Activated CD4-positive, CD25-positive, alpha-beta regulatory T cell treated with anti-CD3 and anti-CD28 coated beads, Interleukin-2, amount 50 U/mL, for 16 hours (primary cell): ENCODE measurements at places on chromosomes 12 and 14.

GRCh38 chr12:48717252-48717695 is 767 bp upstream of the CCNT1 start:
- no peak for DNase-seq

DNA sequence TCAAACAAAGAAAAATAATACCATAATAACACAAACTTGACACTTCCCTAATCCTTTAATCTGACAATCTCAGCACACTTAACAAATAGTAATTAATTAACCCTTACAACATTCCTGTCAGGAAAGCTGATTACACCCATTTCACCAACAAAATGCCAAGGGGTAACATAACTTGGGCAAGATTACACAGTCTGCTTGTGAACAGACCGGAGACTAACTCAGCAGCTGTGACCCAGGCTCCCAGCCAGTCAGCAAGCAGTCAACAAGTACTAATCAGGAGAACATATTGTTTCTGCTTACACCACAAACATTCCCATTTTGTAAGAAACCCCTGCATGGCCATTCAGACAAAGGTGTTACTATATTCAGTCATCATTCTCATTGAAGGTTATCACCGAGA is 592.5 kb upstream of the FLRT2 start:
- no peak for DNase-seq

- no peak for DNase-seq
Observed at GRCh38 chr14:96582411-96582961, 80.3 kb downstream of the PAPOLA start.

DNA sequence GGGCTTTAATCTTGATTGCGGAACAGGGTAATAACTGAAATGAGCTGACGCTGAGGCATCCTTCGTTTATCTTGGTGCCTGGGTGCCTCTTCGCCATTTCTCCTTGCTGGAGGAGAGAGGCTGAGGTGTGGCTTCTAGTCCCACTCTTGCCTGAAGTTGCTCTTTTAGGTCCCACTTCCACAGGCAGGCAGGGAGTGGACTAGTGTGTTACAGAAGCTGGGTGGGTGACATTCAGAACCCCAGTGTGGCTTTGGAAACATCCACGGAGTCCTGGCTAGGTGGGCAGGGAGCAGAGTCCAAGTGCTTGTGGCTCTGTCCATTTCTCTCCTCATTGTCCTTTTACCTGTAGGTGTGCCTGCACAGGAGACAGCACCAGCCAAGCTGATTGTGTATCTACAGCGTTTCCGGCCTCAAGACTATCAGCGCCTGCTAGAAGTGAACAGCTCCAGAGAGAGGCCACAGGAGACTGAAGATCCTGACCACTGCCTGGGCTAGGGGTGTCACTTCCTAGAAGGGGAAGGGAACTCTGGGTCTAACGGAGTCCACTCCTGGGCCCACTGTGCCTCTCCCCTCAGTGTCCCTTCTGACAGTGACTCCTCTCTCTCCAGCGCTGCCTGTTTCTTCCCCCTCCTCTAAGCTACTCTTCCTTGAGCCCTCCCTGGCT is 2.4 kb downstream of the THTPA start:
- DNase-seq: no peak
